ENCODE measurements at places on chromosomes 11 and 22.

DNA sequence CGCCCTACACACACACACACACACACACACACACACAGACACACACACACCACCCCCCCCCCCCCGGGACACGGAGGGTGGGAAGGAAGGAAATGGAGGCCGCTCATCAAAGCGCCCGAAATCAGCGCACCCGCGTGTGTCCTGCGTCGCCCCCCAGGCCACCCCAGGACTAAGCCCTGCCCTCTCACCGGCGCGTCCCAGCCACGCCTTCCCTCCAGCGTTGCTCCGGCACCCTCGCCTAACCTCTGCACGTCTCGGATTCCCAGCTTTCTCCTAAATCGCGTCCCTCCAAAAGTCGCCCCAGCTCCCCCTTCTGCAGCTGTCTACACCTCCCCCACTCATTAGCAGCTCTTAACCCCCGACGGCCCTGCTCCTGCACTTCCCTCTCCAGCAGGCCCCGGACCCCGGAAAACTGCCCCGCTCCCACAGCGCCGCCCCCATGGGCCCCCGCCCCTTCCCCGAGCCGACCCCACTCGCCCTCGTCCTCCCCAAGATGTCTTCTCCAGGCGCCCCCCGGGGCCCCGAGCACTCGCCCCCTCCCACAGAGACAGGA, 557 bp downstream of the PACSIN2 start:
- no peak for DNase-seq

- no peak for DNase-seq
Observed at GRCh38 chr22:23386822-23387580, 193.1 kb downstream of the IGLL1 start.

GRCh38 chr11:29227811-29228210, 789.0 kb downstream of the KCNA4 start:
- no peak for DNase-seq

DNA sequence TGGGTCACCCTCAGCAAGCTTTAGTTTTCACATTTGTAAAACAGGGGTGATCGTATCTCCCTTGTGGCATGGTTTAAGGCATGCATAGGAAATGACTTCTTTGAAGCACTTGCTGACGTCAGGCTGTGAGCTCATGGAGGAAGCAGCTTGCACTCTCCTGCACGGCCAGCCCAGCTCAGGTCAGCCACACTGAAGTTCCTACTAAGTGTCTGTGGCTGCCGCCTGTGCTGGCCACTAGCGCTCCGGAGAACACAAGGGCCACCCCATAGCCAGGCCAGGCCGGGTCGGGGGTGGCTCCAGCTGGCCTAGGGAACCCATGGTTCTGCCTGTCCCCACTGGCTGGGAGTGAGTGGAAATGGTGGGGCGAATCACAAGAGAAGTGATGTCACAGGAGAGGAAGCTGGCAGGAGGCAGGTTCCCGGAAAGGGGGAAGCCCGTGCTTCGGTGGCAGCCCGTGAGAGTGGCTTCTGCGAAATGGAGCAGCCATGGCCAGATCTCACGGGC, 28.2 kb downstream of the KCTD17 start:
- no peak for DNase-seq

DNA sequence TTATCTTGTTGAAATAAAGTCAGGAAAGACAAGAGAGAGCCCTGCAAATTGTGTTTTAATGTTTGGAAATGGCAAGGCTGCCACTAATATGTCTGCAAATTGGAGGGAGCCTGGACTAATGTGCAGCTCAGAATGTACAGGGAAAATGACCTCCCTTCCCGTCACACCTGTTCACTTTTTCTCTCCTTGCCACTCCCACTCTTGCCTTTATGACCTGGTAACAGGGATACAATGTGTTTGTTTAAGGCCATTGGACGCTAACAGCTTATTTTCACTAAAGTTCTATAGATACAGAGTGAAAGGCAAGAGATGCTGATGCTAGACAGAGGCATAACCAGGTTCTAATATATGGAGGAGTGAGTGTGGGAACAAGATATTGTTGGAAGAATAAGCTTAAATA, 203.9 kb downstream of the RAB38 start:
- no peak for DNase-seq

DNA sequence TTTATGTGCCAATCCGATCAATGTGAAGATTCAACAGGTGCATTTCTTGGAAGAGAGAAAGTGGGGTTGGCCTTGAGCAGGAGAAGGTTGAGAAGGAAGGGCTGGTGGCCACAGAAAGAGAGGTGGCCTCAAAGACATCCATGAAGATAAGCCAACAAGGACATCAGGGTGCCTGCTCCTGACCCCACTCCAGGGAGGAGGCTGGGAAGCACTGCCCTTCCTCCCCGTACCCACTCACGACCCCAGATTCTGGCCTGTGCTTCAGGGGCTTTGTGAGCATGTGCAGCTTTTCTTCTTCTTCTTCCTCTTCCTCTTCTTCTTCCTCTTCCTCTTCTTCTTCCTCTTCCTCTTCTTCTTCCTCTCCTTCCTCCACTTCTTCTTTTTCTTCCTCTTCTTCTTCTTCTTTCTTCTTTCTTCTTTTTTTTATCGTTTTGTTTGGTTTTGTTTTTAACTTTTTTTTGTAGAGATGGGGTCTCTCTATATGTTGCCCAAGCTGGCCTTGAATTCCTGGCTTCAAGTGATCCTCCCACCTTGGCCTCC, 30.3 kb downstream of the DKK3 start:
- DNase-seq: no peak

- DNase-seq: no peak
Observed at GRCh38 chr11:75954039-75954438, 139.0 kb downstream of the UVRAG start.

DNA sequence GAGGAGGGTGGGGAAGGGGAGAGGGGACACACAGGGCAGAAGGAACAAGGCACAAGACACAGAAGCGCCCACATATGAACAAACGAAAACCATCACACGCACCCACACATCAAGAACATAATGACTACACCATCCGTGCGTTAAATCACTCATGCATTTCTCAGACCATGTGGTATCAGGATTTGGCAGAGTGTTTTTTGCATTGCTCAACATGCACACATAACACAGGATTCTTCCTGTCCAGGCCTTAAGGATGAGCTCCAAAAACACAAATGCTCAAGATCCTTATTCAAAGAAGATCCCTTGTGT, 309.5 kb downstream of the CADM1 start:
- no peak for DNase-seq

- no peak for DNase-seq
Observed at GRCh38 chr11:124798991-124799347, 1.2 kb downstream of the MSANTD2 start.

DNA sequence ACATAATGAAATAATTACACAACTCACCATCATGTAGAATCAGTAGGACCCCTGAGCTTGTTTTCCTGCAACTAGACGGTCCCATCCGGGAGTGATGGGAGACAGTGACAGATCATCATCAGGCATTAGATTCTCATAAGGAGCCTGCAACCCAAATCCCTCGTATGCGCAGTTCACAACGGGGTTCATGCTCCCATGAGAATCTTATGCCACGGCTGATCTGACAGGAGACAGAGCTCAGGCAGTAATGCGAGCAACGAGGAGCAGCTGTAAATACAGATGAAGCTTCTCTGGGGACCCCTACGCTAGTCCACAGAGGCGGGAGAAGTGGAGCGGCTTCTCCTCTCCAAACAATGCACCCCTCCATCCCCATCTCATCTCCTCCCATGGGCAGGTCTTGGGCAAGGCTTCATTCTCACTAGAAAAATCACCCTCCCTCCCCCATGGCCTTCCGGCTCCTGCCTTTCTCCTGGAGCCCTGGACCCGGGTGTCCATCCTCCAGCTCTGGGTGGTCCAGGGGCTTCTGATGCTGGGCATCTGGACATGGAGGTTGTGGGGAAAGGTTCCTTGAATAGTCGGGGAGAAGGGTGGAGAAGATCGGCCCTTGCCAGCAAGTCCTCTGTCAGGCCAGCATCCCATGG, 16.2 kb upstream of the RAC2 start:
- DNase-seq: no peak

GRCh38 chr11:2888266-2888968, 2.8 kb upstream of the CDKN1C start:
- DNase-seq: peak; percentile 72

- DNase-seq: no peak
Observed at GRCh38 chr11:18485913-18486528, 30.4 kb downstream of the LDHAL6A start.

GRCh38 chr11:66542362-66542761, 3.5 kb downstream of the ZDHHC24 start:
- DNase-seq: no peak

DNA sequence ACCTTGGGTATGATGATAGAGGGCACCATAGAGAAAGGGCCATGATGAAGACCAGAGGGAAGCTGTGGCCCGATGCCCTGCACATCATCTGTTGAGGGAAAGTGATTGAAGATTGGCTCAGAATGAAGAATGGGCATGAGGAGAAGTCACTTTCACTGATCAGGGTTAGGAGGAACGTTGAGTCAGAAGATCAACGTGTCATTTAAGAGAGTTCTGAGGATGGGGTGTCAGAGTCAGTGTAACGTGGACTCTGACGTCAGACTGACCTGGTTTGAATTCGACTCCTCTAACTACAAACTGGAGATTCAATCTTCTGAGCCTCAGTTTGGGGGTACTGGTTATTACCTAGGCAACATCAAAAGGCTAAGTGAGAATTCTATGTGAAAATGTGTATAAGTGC, 352.6 kb downstream of the DDX10 start:
- no peak for DNase-seq

DNA sequence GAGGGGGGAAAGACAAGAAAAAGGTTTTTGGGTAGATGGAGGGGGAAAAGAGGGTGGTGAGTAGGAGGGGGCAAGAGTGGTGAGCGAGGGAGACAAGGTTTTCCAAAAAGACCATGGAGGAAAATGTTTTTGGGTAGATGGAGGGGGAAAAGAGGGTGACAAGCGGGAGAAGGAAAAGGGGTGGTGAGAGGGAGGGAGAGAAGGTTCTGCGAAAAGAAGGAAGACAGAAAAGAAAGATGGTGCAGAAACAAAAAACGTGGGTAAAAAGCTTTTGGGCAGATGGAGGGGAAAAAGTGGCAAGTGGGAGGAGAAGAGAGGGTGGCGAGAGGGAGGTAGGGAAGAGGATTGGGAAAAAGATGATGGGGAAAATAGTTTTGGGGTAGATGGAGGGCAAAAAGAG, 116.0 kb upstream of the SERPIND1 start:
- DNase-seq: no peak

DNA sequence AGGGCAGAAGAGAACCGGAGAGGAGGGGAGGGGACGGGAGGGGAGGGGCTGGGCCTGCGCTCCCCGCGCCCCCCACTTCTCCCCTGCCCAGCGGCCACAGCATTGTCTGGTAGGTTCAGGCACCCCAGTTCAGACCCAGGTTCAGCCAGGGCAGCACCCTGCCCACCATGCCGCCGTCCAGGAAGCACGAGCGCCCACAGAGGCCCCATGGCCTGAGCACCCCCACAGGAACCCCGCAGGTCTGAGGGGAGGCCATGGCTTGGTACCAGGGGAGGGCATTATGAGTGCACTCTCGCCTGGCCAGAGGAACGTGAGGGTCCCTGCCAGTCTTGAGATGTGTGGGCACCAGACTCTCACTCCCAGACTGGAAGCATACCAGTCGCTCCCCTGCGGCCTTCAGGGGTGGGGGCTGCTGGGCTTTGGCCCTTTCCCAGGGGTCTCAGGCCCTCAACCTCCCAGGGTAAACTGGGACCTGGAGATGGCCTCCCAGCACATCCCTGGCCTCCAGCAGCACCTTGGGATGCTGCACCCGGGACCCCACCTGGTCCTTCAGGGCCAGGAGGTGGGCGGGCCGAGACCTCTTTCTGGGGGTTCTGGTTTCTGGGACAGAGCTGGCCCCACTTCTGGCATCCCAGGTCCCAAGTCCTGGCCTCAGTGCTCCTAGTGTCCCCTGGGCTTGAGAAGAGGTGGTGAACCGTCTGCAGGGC, 597 bp upstream of the PLXNB2 start:
- no peak for DNase-seq

- DNase-seq: no peak
Observed at GRCh38 chr11:69588270-69588669, 52.7 kb upstream of the CCND1 start.

GRCh38 chr11:50181334-50181733, 148.7 kb downstream of the OR4C45 start:
- no peak for DNase-seq

GRCh38 chr22:35661464-35661863, 13.2 kb downstream of the APOL6 start:
- DNase-seq: no peak

DNA sequence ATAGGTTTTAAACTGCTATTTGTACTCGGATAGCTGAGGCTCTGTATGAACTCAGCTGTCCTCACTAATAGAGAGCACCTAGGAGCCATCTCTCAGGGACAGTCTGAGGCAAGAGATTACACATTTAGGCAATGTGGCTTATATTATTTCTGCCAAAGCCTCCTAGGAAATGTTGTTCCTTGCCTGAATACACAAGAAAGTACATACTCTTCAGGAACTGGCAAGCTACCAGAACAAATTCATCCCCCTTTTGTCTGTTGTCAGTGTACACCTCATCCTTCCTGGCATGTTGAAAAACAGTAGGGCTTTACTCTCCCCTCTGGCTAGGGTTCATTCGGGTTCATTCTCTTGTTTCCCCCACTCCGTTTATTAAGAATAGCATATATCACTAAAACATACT, 615.9 kb upstream of the FAT3 start:
- no peak for DNase-seq

- DNase-seq: no peak
Observed at GRCh38 chr22:24407278-24407665, 20.1 kb upstream of the ADORA2A start.

GRCh38 chr11:32963721-32964120, 52.0 kb upstream of the DEPDC7 start:
- no peak for DNase-seq

GRCh38 chr11:60995798-60996197, 24.3 kb downstream of the CD6 start:
- no peak for DNase-seq

GRCh38 chr11:47453365-47453764, 4.4 kb upstream of the RAPSN start:
- no peak for DNase-seq

- no peak for DNase-seq
Observed at GRCh38 chr11:8652140-8652539, 30.3 kb downstream of the TRIM66 start.

GRCh38 chr11:44885065-44885810, 65.4 kb downstream of the TP53I11 start:
- DNase-seq: no peak

- no peak for DNase-seq
Observed at GRCh38 chr11:106242718-106243415, 165.4 kb downstream of the AASDHPPT start.

DNA sequence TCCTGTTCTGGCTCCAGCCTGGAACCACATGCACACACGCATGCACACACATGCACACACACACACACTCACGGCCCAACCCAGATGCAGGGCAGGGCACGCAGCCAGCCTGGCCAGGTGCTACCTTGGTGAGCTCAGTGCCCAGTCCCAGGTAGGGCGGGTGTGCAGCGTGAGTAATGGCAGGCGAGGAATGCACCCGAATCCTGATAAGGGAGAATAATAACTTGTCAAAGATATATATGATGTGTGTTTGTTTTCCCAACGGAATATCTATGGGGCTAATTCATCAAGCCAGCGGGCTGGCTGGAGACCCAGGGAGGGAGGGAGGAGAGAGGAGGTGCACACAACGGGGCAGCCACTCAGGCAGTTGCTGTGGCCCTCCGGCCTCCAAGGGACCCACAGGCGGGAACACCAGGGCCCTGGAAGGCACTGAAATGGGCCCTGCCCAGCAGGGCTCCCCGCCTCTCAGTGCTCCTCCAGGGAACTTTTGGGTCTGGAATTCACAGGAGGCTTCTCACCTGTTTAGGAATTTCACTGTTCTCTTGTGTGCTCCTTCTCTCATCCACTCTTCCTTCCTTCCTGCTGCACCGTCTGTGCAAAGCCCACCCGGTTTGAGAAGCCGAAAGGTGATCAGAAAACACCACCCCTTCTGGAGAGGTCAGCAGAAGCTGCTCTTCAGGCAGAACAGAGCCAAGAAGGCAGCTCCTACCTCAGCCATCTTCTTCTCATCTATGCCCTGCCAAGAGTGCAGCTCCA, 79.0 kb downstream of the BUD13 start:
- no peak for DNase-seq
